ENCODE measurements at places on chromosomes 2 and 18. TPM values are rescaled to one million over a fixed set of nuclear protein-coding genes. Genes with fewer than 3 reads are reported as not detected.
A peak's percentile ranks its signal among the peaks of the same experiment; 100 is the strongest.

- DNase-seq = peak; percentile 25
Observed at GRCh38 chr2:70926042-70926441, 9.7 kb upstream of the ATP6V1B1 start.

IKZF2 gene
- total RNA-seq = 5.5 TPM

- DNase-seq = no peak
Observed at GRCh38 chr2:189312643-189313042, 128.6 kb upstream of the WDR75 start.

DNA sequence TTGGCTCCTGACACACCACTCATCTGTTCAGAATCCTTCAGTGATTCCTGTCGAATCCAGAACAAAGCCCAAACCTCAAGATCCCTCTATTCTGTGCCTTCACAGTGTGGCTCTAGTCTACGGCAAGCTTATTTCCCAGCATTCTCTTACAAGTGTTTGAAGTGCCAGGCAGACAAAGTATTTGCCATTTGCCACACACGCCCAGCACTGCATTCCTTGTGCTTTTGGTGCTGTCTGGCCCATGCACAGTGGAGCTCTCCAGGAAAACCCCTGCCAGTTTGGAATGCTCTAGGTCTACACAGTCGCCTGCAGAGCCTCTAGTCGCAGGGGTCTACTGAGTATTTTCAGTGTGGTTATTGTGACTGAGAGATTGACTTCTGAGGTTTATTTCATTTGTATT lies 258.6 kb upstream of the RAB12 start:
- no peak for DNase-seq

DNA sequence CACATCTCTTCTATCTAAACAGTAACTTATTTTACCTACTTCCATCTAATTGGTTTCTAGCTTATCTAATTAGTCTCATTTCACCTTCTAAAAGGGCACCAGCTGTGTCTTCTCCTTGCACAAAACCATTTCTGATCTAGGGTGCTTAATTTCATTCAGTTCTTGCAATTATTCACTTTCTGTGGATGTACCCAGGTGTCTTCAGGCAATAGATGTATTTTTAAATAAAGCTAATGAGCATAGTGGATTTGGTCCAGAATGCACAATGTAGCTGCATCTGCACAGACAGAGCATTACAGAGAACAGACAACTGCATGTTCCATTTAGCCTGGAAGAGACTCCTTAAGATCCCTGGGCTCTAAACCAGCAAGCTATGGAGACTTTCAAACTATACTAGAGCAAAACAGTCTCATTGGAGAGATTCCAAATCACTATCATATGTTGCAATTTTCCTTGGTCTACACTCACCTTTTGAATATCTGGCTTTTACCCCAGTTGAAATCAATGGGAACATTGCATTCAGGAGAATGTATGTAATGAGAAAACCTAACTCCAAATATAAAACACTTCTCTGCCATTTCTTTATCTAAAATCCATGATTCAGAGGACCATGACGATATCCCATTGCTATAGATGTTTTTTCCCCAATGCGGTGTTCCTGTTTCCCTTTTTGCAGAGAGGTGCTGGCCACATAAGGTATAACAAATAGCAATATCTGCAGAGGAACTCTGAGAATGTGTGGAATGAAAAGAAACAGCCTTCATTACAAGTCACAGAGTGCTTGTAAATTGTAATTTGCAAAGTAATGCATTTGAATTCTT lies 3.5 kb upstream of the RFX8 start:
- DNase-seq = no peak

ELOA2 gene
- total RNA-seq = not detected

SUCLG1 gene
- total RNA-seq = 75.6 TPM

LAMA3 gene
- 8.4 TPM for total RNA-seq

DNA sequence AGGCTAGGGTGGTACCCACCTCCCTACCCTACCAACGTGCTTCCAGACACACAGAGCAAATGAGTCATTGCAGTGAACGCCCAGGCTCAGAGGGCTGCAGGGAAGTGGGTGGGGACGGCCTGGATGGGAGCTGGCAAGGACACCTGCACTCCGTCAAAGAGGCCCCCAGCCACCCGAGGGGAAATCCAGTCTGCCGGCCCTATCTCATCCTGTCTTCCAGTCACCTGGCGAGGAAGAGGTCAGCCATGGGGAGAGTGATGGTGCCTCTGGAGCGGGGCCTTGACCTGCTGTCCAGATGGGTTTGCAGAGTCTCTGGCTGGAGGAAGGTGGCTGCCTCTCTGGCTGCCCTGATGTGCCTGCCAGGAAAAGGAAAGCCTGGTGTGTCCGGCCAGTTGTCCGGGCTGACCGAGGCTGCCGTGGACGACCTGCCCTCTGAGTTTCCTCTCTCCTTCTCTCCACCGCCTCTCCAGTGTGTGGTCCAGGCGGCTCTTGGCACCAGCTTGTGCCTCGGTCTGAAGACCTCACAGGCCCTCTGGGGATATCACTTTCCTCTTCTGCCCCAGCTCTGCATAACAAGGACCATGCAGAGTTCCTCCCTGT lies 209.7 kb upstream of the COPS8 start:
- DNase-seq = no peak

DNA sequence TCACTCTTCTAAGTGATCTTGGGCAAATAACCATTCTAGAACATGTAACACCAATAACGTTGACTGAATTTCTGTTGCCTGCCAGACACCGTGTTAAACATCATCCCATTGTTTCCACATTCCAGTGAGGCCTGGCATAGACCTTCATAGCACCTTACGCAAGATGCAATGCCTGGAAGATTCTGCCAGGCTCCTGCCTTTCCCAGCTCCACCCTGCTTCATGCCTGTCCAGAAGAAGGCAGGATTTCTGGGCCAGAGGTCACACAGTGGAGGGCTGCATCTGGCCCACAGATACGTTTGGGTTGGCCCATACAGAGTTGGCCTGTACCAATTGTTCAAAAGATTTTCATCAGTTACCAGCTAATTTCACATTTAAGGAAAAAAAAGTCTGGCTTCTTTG lies 46.3 kb downstream of the EN1 start:
- DNase-seq = no peak

DNA sequence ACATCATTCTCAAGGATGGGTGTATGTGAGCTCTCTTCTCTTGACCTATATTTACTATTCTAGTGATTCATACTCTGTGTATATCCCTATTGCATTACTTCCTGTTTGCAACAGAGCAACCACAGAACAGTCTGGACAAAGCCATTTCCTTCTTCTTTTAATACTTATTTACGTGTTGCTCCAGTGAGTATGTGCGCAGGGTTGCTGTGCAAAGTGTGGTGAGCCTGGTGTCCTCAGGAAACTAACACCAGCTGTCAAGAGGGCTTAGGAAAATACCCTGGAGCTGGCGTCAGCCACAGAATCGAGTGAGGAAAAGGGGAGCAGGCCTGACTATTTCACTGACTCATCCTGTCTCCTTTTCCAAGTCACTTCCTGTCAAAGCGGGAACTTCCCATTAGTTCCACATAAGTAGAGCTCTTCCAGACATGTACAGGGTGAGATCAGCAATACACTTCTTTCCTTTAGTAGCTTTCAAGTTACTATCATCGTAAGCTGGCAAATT lies 214.1 kb upstream of the COPS8 start:
- DNase-seq = peak; percentile 86

ITPRIPL1 gene
- total RNA-seq = not detected

GRCh38 chr2:166234112-166234846 lies 106.5 kb upstream of the SCN1A start:
- no peak for DNase-seq

DNA sequence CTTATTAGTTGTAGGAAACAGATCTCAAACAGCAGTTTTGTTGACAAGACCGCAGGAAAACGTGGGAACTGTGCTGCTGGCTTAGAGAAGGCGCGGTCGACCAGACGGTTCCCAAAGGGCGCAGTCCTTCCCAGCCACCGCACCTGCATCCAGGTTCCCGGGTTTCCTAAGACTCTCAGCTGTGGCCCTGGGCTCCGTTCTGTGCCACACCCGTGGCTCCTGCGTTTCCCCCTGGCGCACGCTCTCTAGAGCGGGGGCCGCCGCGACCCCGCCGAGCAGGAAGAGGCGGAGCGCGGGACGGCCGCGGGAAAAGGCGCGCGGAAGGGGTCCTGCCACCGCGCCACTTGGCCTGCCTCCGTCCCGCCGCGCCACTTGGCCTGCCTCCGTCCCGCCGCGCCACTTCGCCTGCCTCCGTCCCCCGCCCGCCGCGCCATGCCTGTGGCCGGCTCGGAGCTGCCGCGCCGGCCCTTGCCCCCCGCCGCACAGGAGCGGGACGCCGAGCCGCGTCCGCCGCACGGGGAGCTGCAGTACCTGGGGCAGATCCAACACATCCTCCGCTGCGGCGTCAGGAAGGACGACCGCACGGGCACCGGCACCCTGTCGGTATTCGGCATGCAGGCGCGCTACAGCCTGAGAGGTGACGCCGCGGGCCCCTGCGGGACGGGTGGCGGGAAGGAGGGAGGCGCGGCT lies at the start of gene TYMS:
TSS of gene TYMS (plus strand) at position 343 of the 690 bp plus-strand sequence. CDS start at position 433, 90 bp downstream.
- no peak for DNase-seq

GPATCH11 gene
- total RNA-seq = 10.7 TPM

DNA sequence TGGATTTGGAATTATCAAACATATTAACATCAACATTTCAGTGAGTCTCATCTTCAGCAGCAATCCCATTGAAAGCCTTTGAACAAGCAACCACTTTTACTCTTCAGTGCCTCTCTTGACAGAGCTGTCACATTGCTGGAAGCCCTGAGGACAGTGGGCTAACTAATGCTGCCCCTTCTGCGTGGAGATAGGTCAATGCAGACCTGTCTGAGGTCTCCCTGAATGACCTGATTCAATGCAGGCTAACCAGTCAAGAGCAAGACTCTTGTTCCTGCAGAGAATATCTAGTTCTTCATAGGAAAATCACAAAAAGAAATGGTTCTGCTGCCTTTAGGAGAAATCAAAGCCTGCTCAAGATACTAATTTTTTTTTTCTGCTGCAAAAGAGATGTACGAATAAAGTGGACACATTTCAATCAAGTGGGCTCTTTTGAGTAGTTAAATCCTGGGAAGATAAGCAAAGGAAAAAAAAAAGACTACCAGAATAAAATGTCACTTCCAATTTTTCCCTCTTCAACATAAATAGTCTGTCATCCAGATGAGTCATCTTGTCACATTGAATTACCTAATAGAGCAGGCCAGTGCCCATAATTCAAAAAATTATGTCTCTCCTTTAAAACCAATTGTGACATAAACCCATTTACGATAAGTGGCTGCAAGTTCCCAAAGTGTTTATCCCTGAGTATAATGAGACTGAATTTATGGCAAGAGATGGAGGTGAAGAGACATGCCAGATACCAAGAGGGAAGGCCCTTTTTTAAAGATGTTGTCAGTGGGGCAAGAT lies 1269.0 kb upstream of the DDX18 start:
- DNase-seq = no peak
